ENCODE measurements at places on chromosomes 5 and 9.

- DNase-seq: no peak
Observed at GRCh38 chr9:84932915-84933527, 263.5 kb downstream of the NTRK2 start.

GRCh38 chr9:105500108-105500766, 52.4 kb downstream of the FSD1L start:
- DNase-seq: no peak

DNA sequence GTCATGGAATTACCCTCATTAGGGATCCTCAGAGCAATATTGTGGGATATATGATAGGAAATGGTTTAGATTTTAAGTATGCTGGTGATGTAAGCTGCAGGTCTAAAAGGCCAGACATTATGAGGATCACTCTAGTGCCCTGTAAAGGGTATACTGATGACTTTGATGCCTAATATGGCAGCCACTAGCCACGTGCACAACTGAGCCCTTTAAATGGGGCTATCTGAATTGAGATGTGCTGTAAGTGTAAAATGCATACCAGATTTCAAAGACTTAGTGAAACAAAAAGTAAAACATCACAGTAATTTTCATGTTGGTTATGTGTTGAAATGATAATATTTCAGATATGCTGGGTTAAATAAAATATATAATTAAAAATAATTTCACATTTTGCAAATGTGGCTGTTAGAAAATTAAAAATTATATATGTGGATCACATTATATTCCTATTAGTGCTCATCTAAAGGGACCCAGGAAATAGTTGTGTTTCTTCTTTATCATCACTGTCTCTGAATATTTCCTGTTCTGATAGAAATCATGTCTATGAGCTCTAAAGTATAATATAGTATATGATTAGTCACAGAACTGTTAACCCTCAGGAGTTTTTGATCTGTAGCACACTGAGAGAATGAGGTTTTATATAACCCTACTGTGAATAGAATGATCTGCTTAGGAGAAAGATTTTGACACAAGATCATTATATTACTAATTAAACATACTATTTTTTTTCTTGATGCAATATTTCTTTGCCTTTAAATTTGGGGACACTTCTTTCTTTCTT, 50.1 kb downstream of the OSTF1 start:
- no peak for DNase-seq

GRCh38 chr9:107025260-107026035, 162.5 kb downstream of the ZNF462 start:
- no peak for DNase-seq

- no peak for DNase-seq
Observed at GRCh38 chr5:79666758-79667157, 22.9 kb upstream of the CMYA5 start.

- no peak for DNase-seq
Observed at GRCh38 chr9:14311956-14312685, 1.8 kb downstream of the NFIB start.

- no peak for DNase-seq
Observed at GRCh38 chr5:143536364-143536763, 132.9 kb upstream of the NR3C1 start.

GRCh38 chr5:113660706-113661250, 147.3 kb downstream of the YTHDC2 start:
- no peak for DNase-seq

- no peak for DNase-seq
Observed at GRCh38 chr5:14737291-14737690, 72.8 kb downstream of the OTULIN start.

GRCh38 chr9:35728041-35728971, 3.7 kb downstream of the TLN1 start:
- DNase-seq: peak; percentile 31

GRCh38 chr9:25814023-25814422, 135.8 kb upstream of the TUSC1 start:
- no peak for DNase-seq

GRCh38 chr9:26159575-26160392, 481.5 kb upstream of the TUSC1 start:
- DNase-seq: no peak

- DNase-seq: no peak
Observed at GRCh38 chr9:13688990-13689600, 409.6 kb upstream of the MPDZ start.

- DNase-seq: no peak
Observed at GRCh38 chr5:57302643-57303042, 128.8 kb downstream of the GPBP1 start.

DNA sequence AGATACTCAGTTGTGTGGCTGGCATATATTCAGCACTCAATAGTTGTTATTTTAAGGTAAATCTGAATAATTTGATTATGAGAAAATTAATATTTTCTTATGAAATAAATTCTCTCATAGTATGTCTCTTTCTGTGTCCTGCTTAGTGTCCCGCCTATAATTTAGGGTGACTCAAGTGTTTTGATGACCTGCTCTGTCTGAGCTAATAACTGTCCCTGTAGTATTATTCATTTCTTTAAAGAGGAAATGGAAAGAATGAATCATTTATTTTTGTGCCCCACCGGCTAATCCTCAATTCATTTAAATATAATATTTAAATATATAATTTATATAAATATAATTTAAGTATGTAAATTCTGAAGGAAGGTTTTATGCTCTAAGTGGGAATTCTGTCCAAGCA, 4.1 kb downstream of the SLC1A1 start:
- no peak for DNase-seq

DNA sequence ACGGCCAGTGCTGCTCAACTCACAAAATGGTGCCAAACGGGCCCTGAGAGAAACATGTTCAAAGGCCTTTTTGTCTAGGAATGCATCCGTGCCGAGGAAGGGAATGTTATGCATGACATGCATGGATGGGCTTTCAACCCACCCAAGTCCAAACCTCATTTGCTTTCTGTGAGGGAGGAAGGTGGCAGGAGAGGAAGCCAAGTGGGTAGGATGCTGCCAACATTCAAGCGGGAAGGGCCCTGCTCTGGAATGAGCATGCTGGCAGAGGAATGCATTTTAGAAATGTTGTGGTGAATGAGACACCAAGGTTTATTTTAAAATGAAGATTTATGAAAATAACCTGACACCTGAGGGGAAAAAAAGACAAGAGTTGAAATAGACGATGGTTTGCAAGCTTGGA, 479.1 kb downstream of the CCDC171 start:
- no peak for DNase-seq

DNA sequence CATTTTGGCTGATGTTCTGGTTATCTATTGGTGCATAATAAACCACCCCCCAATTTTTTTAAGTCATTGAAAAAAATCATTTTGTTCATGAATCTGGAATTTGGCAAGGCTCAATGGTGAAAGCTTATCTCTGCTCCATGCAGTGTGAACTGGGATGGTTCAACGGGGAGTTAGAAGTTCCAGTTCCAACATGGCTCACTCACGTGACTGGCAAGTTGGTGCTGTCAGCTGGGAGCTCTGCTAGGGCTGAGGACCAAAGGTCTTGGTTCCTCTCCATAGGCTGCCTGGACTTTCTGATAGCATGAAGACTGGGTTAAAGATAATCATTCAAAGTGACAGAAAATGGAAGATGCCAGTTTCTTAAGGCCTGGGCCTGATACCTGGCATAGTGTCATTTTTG, 3.1 kb upstream of the SPATA24 start:
- DNase-seq: no peak

DNA sequence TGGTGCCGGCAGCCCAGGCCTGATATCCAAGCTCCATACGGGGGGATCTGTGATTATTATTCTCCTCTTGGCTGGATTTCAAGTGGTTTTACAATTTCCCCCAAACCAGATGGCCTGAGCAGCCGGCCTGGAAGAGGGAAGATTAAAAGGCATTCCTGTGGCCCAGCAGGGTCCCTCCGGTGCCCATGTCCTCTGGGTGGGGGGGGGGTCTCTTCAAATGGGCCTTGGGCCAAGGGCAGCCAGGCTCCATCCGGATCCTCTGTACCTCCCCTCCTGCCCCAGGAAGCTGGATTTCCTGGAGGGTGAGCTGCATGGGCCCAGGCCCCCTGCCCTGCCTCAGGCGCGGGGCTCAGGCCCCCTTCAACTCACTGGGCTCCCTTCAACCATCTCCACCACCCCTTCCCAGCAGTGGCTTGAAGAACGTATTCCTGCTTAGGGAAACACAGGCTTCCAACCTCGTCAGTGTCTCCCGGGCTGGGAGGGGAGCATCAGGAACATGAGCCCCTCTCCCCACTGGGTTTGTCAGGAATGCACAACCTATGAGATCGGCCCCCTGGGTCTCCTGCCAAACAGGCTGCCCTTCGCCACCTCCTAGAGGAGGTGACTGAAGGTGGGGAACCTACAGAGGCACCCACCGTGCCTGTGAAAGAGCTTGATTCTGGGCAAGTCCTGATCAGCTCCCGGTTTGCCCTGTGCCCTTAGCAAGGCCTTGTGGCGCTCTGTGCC, 62.9 kb upstream of the ORM1 start:
- no peak for DNase-seq

DNA sequence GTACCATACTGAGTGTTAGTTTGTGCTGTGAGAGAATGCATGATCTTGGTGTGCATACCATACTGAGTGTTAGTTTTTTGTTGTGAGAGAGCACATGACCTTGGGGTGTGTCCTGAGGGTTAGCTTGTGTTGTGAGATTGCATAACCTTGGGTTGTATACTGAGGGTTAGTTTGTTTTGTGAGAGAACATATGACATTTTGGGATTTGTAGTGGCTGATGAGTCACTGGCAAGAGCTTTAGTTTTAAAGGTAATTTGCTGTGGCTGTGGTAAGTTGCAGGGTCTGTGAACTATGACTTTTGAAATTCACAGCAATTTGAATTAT, 1068.3 kb upstream of the EDIL3 start:
- no peak for DNase-seq

DNA sequence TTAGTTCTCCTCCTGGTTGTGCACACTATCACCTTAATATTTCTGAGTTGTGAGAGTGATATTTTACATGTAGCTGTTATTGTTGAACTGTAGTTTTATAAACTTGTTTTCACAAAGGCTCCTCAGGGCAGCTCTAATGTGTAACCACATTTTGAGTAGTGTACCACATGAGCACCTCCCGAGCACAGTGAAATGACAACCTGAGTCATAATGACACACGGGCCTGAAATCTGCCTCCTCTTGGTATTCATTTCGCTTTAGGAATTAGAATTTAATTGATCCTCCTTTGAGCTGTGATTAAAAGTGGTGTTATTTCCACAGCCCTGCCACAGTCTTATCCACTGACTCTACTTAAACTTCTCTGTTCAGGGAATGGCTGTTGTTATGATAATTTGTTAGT, 7.9 kb downstream of the MTRR start:
- DNase-seq: no peak

DNA sequence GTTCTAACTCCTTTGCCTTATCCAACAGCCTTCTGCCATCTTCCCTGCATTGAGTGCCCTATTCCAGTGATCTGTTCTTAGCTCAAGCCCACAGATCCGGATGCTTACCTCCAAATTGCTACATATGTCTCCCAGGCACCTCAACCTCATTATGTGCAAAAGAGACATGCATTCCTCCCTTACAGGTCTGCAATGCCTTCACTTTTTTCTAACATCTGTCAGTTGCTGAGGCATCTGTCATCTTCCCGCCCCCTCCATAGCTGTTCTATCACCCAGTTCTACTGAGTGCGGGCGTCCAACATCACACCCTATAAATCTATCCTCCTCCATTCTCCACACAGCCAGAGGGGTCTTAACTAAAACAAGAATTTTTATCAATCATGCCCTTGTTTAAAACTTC, 20.1 kb downstream of the NMRK1 start:
- DNase-seq: no peak

DNA sequence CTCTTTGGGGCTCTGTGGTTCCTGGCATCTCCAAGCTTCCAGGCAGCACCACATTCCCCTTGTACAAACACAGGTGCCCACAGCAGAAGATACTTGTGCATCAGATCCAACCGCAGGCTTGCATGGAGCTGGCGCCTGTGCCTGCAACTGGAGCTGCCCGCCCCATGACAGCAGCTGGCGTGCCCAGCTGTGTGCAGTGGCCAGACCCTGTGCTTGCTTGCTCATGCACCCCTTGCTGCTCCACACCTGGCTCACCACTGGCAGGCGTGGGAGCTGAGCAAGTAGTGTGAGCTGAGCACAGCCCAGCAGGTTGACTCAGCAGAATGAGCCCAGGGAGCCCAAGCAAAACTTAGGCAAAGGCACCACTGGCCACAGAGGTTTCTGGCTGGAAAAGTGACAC, 84.4 kb upstream of the STARD4 start:
- DNase-seq: no peak

GRCh38 chr9:11595756-11596155, 983.0 kb upstream of the PTPRD start:
- DNase-seq: no peak

- DNase-seq: no peak
Observed at GRCh38 chr9:79447762-79448161, 124.0 kb upstream of the TLE4 start.

GRCh38 chr5:128870373-128870772, 94.9 kb upstream of the SLC27A6 start:
- no peak for DNase-seq

- DNase-seq: no peak
Observed at GRCh38 chr5:140182803-140183367, 7.9 kb downstream of the CYSTM1 start.

DNA sequence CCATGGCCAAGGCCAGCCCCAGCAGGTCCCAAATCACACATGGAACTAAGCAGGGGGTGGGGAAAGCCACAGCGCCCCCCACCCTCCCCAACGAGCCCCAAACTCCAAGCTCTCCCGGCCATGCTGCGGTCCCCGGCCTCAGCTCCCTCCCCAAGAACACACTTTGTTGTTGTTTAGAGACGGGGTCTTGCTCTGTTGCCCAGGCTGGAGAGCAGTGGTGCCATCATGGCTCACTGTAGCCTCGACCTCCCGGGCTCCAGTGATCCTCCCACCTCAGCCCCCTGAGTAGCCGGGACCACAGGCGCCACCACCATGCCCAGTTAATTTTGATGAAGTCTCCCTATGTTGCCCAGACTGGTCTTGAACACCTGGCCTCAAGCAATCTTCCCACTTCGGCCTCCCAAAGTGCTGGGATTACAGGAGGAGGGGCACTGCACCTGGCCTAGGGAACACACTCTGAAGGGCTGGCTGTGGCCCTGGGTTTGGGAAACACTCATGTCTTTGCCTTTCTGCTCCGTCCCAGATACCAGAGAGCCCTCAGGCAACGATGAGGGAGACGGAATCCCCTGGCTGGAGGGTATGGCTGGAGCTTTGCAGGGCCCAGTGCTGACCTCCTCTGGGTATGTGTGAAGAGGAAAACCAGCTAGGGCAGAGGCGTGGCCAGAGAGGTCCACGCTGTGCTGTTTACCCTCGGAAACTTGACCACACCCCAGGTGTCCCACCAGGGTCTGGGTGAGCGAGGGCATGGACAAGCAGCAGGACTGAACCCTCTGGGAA, 53.2 kb upstream of the UBAC1 start:
- peak; percentile 26 for DNase-seq

GRCh38 chr5:544675-545355, 20.6 kb upstream of the SLC9A3 start:
- DNase-seq: no peak

GRCh38 chr9:20621471-20622329, 599 bp downstream of the MLLT3 start:
- peak; percentile 84 for DNase-seq

- DNase-seq: no peak
Observed at GRCh38 chr5:23482642-23483041, 24.8 kb upstream of the PRDM9 start.

All from dorsolateral prefrontal cortex (tissue), 122 donors.